ENCODE measurements at places on chromosomes 1 and 21.
A peak's percentile ranks its signal among the peaks of the same experiment; 100 is the strongest.

- DNase-seq, result peak; percentile 83
These were observed 99.9 kb upstream of the SOD1 start for GRCh38 chr21:31559368-31560119.

GRCh38 chr1:17674726-17675500, 80.2 kb upstream of the ACTL8 start:
- DNase-seq, result peak; percentile 13

DNA sequence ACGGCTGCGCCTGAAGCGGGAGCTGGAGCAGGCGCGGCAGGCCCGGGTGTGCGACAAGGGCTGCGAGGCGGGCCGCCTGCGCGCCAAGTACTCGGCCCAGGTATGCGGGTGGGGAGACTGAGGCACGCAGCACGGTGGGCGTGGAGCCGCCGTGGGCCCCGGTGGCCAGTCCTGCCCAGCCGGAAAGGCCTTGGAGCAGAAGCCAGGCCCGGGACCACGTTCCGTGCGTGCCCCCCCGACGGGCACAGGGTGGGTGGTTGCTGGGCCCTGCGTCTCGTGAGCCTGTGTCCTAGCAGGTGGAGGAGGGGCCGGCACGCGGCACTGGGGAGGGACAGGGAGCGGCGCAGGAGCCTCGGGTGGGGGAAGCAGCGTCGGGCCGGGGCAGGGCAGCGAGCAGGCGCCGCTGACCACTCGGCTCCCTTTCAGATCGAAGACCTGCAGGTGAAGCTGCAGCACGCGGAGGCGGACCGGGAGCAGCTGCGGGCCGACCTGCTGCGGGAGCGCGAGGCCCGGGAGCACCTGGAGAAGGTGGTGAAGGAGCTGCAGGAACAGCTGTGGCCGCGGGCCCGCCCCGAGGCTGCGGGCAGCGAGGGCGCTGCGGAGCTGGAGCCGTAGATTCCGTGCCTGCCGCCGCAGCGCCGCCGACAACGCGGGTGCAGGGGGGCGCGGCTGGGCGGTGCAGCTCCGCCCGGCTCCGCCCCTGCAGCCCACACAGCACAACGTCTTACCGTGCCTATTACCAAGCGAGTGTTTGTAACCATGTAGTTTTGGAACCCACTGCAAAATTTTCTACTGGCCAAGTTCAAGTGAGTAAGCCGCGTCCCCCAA, 78.2 kb downstream of the SKI start:
- DNase-seq, result no peak

GRCh38 chr1:180268556-180269075, 38.6 kb downstream of the LHX4 start:
- DNase-seq, result no peak

DNA sequence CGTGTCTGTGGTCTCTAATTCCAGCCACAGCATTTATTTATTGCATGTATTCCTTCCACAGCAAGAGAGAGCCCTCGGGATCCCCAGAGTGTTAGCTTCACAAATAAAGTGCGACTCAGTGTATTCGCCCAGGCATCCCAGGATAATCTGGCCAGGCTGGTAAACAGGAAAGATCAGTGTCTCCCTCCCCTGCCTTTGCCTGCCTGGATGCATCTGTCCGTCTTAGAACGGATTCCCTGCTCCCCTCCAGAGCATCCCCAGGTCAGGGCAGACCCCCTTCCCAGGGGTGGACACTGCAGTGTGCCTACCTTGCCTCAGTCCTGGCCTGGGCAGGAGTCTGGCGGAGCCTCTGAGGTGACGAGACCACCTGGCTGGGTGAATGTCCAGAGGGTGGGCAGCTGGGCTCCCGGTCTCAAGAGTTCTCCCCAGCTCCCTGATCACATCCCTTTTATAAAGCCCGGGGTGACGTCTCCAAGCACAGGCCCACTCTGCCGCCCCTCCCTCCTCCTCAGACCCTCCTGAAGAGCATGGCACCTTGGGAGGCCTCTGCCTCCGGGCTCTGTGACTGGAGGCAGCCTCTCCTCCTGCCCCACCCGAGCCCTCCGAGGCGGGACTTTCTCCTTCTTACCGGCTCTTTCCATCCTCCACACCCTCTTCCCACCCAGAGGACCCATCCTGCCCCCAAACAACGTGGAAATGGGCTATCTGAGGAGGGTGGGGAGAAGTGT, at the start of gene KISS1:
Gene KISS1, minus strand, starts transcription at position 424 of the 728 bp plus-strand sequence. CDS start 3,615 bp downstream, outside the sequence.
- no peak for DNase-seq
